AG09319 (cell line): ENCODE measurements at places on chromosomes 12 and 14.

DNA sequence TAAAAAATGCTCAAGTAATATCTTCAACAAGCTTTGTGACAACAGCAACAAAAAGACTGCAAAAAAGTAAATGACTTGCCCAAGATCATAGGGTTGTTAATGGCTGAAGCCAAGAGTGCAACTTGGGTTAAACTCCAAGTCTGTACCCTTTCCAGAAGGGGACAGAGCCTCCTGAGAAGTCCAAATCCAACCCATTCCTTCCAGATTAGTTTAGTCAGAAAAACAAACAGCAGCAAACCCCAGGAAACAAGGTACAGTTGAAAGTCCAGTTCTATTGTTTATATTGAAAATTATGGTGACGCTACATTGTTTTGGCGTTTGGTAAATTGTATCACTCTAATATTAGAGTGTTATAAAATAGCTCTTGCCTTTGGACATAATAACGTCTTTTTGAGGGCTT lies 239.9 kb downstream of the SPTSSA start:
- DNase-seq, result no peak

DNA sequence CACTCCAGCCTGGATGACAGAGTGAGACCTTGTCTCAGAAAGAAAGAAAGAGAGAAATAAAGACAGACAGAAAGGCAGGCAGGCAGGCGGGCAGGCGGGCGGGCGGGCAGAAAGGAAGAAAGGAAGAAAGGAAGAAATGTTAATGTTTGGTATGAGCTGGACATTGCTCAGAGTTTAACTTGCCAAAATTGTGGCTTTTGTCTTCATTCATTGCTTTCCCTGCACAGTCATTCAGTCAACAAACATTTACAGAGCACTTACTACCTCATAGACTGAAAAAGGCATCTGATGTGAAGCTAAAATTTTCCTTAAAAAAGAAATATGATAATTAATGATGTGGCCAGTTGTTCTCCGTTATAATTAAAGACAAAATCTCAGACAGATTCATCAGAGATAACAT lies 247.1 kb downstream of the SPTSSA start:
- no peak for DNase-seq

GRCh38 chr12:111314953-111315539 lies 53.8 kb downstream of the PHETA1 start:
- DNase-seq, result no peak

- no peak for DNase-seq
Measured at GRCh38 chr14:29721586-29721985, 206.1 kb downstream of the PRKD1 start.
